Activated gamma-delta T cell treated with Interleukin-2 at 50 U/mL for 16 hours (primary cell): ENCODE measurements at places on chromosomes 6 and 20.

GRCh38 chr20:48735112-48735511 lies 92.7 kb downstream of the PREX1 start:
- DNase-seq = no peak

DNA sequence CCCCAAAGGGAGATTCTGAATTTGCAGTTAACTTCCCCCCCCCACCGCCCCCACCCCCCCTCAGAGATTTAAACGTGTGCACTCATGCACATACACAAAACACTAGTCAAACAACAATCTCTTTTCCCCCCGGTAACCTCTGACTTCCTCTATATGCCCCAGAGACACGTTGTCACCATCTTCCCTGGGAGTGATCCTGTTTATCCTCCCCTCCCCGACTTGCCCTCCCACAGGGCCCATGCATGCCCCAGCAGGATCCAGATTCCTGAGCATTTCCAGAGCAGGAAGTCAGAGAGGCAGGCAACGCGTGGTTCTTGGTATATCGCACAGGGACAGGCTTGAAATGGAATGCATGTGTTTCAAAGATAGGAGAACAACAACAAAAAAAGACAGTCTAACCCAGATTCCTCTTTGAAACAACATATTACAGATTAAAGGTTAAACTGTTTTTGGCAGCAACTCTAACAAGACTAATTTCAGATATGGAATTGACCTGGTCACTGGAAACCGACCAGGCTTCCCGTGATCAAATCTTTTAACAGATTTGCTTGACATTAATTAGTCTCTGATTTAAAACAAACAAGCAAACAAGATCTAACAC lies 1.3 kb downstream of the BLCAP start:
- no peak for DNase-seq

- DNase-seq = no peak
Observed at GRCh38 chr6:89298680-89299465, 16.2 kb downstream of the GABRR2 start.

GRCh38 chr6:146594495-146594894 lies 4.3 kb upstream of the ADGB start:
- no peak for DNase-seq

DNA sequence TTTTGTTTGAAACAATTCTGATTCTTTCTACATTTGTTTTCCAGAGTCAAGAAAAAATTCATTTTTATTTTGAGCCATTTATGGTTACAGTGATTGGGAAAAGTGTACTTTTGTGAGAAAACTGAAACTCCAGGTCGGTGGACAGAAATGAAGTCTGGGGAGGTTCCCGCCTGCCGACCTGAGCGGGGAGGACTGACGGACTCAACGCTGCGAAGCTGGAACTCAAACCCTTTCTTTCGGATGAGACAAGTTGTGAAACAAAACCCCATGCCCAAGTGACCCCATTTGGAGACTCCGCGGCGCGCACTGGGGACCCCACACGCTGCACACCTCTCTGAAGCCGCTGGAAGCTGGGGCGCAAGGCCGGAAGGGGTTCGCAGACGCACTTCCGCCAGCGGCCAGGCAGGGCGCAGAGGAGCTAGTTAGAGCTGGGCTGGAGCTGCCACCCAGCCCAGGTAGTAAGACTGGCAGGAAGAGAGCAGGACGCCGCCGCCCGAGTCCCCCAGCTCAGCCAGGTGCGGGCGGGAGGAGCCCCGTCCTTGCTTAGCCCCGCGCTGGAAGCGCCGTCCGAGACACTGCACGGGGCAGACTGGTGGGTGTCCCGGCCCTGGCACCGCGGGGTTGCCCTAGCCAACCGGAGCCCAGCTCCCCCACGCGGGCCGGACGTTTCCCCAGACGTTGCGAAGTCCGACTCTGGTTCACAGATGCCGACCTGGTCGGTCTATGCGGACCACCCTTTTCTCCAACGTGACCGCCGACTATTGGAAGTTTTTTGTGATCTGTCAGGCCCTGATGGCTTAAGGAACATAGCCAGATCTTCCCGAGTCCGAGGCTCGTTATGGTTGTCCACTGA lies 19.8 kb upstream of the ZSCAN16 start:
- peak; percentile 84 for DNase-seq

DNA sequence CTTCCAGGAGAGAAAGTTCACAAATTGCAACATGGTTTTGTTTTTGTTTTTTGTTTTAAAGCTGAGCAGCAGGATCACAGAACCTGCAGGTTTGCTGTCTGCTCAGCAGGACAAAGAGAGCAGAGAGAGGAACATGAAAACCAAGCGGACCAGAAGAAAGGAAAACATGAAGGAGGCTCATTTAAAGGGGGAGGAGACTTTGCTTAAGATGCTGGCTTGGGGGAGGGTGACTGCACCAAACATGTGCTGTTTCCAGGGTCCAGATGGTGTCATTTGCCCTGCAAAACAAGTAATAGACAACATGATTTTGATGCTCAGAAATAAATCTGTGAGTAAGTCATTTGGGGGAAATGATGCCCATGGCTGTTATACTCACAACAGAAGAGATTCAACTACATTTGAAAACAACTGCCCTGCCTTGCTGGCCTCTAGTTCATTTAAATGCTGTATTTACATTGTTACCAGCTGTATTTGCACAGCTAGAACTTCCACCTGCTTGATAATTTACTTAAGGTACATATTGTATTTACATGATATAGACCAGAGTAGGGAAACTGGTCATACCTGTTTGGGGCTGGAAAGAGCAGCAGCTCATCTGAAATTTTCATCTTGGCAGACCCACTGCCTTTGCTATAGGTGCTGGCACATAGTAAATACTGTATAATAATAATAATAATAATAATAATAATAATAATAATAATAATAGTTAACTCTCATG lies 32.2 kb upstream of the CHD6 start:
- no peak for DNase-seq

- no peak for DNase-seq
Observed at GRCh38 chr6:166988674-166989201, 10.5 kb upstream of the CEP43 start.

- no peak for DNase-seq
Observed at GRCh38 chr6:14596410-14596809, 478.8 kb downstream of the CD83 start.

GRCh38 chr20:51384875-51385274 lies 157.6 kb downstream of the NFATC2 start:
- DNase-seq = no peak

- no peak for DNase-seq
Observed at GRCh38 chr6:33124525-33124901, 48.7 kb downstream of the HLA-DPB1 start.

- no peak for DNase-seq
Observed at GRCh38 chr6:52691718-52692117, 20.8 kb downstream of the TMEM14A start.

GRCh38 chr20:62855120-62855519 lies 6.5 kb downstream of the TCFL5 start:
- DNase-seq = no peak

DNA sequence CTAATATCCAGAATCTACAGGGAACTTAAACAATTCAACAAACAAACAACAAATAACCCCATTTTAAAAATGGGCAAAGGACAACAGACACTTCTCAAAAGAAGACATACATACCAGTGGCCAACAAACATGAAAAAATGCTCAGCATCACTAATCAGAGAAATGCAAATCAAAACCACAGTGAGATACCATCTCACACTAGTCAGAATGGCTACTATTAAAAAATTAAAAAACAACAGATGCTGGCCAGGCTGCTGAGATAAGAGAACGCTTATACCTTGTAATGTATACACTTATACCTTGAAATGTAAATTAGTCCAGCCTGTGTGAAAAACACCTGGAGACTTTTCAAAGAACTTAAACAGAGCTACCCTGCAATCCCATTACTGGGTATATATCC lies 166.8 kb downstream of the IBTK start:
- no peak for DNase-seq

GRCh38 chr6:89411145-89412070 lies 665 bp downstream of the RRAGD start:
- DNase-seq = no peak

GRCh38 chr20:23503649-23504048 lies 12.7 kb downstream of the CST8 start:
- no peak for DNase-seq

DNA sequence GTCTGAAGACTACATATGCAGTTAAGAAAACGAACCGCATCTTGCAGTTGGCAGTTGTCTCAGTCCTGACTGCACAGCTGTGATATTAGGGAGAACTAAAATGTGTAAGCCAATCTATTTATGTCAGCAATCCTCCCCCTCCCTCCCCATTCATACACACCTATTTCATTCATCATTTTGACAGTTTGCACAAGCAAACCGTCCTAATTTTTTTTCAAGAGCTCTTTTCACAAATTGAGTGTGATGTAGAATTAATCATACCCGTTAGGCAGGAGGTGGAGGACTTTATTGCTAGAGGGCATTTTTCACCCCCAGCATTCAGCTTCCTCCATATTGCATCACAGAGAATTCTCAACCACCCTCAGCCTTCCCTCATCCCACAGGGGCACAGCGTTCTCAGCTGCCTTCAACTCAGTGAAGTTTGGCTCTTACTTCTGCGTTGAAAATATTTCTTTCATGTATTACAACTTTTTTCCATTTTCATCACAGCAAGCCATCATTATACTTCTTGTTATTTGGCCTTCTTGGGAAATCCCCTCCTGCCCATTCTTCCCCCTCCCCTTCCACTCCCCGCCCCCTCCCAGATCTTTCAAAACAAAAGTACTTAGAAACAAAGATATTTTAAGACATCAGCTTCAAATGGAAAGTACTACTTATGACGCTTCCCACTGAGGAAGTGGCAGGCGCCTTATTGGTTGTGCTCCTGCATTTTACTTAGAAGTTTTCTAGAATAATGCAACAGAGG lies 37.5 kb downstream of the NOX3 start:
- DNase-seq = peak; percentile 14

GRCh38 chr6:134891633-134892032 lies 58.3 kb downstream of the ALDH8A1 start:
- DNase-seq = no peak

GRCh38 chr20:35117196-35117595 lies 24.6 kb upstream of the TRPC4AP start:
- DNase-seq = no peak

GRCh38 chr20:20489648-20490341 lies 121.9 kb downstream of the INSM1 start:
- no peak for DNase-seq

DNA sequence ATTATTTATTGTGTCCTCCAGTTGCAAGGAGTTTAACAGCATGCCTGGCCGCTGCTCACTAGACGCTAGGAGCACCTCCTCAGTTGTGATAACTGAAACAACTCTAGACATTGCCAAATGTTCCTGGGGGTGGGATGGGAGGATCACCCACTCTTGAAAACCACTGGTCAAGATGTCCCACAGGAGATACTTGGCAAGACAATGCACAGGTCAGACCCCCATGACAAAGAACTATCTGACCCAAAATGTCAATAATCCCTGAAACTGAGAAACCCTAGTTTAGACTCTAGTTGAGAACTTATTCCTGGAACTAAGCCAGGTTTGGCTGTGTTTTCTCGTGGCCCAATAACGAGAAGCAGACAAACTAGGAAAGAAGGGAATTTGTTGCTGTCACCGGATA lies 9.5 kb upstream of the FKBPL start:
- no peak for DNase-seq

DNA sequence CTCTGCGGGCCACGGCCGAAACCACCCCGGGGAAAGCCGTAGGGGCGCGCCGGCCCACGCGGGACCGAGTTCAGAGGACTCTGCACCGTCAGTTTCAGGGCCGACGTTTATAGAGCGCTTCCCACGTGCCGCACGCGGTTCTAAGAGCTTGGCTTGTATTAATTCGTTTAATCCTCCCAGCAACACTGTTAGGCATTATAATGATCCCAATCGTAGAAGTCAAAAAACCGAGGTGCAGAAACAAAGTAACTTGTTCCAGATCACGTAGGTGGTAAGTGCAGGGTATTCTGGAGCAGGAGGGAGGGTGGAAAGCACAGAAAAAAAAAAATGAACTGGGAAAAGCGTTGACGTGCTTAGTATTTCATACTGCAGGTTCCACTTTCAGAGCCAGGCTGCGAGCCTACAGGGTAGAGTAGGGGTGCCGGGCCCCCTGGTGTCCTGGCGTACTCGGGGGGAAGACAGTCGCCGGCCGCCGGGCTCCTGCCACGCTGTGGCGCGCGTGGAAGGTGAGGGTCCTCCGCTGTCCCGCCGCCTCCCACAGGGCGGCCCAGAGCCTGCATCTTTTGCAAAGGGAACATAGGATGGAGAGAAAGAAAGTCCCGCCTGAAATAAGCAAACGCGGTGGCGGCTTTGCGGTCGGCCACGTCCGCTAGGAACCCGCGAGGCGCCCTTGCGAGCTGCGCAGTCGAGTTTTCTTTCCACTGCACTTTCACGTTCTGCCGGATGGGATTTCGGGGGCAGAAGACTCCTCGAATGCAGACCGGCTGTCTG lies 10.2 kb upstream of the FOXF2 start:
- no peak for DNase-seq

- no peak for DNase-seq
Observed at GRCh38 chr6:49142421-49143151, 320.5 kb downstream of the MMUT start.

DNA sequence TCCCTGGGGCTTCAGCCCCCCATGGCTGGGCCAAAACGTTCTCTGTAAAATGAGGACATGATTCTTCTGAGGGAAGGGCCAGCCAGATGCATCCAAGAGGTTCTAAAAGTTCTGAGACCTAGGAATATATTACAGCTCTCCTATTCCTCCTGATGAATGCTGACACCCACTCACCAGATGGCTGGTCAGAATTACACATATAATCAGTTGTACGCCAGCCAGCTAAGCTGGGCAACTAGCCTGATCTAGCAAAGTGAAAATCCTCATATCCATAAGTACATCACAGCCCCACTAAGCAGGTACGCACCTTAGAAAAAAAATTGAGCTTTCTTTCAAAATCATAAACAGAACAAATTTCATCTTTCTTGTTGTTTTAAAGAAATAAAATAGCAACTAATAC lies 34.8 kb downstream of the C6orf118 start:
- DNase-seq = no peak

DNA sequence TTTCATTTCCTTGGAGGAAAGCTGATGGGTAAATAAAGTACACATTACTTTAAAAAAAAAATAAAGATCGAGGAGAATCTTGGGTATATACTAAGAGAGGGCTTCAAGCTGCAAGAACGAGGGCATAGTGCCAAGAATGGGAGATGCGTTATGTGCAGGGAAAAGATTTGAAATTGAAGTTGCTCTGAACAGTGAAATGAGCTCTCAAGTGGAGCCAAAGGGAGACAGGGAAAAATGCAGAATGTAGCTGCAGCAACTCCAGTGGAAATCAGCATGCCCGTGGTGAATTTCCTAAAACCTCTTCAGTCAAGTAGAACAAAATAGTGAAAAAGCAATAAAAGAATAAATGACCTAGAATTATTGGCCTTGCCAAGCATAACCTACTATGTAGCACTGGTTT lies 11.4 kb upstream of the COL9A1 start:
- DNase-seq = no peak
